Mesothelial cell of epicardium (in vitro differentiated cells): ENCODE measurements at places on chromosomes 7 and 10. TPM values are rescaled to one million over a fixed set of nuclear protein-coding genes. Genes with fewer than 3 reads are reported as not detected.

The COL17A1 gene
- 3.6 to 4.4 TPM (median 4.2 TPM) in 3 replicates for total RNA-seq

The TAS2R4 gene
- 3.3 to 4.3 TPM (median 3.5 TPM) in 3 replicates for total RNA-seq

The SDK1 gene
- total RNA-seq: 12.8 to 17.2 TPM (median 15.1 TPM) in 3 replicates

The TMEM106B gene
- 73.9 to 84.7 TPM (median 81.3 TPM) in 3 replicates for total RNA-seq

The SPDYE1 gene
- total RNA-seq: not detected in 3 replicates

The HOGA1 gene
- total RNA-seq: 0.31 to 0.50 TPM (median 0.40 TPM) in 3 replicates

The C10orf53 gene
- not detected in 3 replicates for total RNA-seq

The CTAGE4 gene
- total RNA-seq: 3.1 to 5.5 TPM (median 5.4 TPM) in 3 replicates

The TMEM229A gene
- total RNA-seq: 0.59 to 0.69 TPM (median 0.66 TPM) in 3 replicates

The SUGCT gene
- 8.4 to 9.8 TPM (median 8.9 TPM) in 3 replicates for total RNA-seq

The LBX1 gene
- total RNA-seq: not detected in 3 replicates
